ENCODE measurements at places on chromosomes 2 and 18.

DNA sequence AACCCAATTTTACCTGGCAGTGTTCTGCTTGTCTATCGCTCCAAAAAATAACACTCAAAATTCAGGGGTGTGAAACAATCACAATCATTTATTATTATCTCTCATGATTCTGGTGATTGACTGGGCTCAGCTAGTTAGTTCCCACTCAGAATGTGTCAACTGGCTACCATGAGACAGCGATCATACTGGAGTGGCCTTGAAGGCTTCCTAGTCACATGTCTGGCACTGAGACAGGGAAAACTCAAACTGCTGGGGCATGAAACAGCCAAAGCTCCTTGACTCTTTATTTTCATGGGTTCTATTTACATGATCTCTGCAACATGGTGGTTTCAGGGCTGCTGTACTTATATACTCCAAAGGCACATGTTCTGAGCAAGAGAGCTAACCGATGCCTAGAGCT is 6.2 kb upstream of the ANXA4 start:
- no peak for DNase-seq
- H3K27ac ChIP-seq = no peak overlapping the region
- no peak overlapping the region for H3K4me3 ChIP-seq

GRCh38 chr18:38402509-38402908 is 836.9 kb upstream of the CELF4 start:
- H3K4me1 ChIP-seq = no peaks in the 10 kb centered on the region
- DNase-seq = no peak
- no peak overlapping the region for H3K27ac ChIP-seq
- H3K4me3 ChIP-seq = no peak overlapping the region
- H3K27me3 ChIP-seq = no peaks in the 10 kb centered on the region

DNA sequence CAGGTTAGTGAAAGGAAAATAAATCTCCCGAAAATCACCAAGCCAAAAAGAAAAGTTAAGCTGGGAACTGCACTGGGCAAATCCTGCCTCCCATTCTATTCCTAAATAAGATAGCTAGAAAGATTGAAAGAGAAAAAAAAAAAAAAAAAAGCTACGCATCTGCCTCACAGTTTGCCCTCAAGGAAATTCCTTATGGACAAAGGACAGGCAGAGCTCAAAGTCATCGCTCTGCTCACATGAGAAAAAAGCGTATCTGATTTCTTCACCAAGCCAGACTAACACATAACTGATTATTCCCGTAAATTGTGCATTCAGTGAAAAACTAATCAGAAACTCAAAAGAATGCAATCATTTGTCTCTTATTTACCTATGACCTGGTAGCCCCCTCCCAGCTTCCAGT is 50.0 kb downstream of the PUM2 start:
- no peaks in the 10 kb centered on the region for H3K27me3 ChIP-seq
- no peak for DNase-seq
- H3K4me3 ChIP-seq = no peak overlapping the region
- H3K27ac ChIP-seq = no peak overlapping the region

DNA sequence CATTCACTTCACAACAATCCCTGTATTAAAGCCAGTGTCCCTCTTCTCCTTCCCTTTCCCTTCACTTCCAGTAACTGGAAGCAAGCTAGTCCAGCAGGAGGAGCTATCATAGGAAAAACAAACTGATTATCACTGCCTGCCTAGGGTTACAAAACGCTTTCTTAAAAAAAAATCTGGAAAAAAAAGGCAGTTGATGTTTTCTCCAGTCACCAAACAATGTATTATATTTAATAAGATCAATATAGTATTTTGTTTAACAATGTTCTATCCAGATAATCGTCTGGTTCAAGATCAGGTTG is 78.8 kb upstream of the ITGB6 start:
- H3K4me1 ChIP-seq = no peaks in the 10 kb centered on the region
- H3K36me3 ChIP-seq = peaks cover 64% of the 10 kb centered on the region
- H3K4me3 ChIP-seq = no peak overlapping the region
- DNase-seq = no peak

DNA sequence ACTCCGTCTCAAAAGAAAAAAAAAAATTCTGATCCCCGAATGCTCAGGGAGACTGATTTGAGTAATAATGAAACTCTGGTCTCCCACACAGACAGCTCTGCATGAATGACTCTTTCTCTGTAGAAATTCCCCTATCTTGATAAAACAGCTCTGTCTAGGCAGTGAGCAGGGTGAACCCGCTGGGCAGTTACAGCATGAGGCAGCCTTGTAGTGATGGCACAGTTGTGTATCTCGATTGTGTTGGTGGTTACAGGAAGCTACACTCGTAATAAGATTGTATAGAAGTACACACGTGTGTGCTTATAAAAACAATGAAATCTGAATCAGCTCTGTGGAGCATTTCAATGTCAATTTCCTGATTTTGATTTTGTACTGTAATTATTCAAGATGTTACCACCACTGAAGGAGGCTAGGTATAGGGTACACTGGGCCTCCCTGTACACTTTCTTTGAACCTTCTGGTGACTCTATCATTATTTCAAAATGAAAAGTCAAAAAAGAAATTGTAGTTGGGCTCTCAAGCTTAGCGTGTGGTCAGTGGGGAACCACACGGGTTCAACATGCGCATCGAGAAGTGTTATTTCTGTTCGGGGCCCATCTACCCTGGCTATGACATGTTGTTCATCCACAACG is 34.9 kb upstream of the ATP8B1 start:
- no peak overlapping the region for H3K4me3 ChIP-seq

DNA sequence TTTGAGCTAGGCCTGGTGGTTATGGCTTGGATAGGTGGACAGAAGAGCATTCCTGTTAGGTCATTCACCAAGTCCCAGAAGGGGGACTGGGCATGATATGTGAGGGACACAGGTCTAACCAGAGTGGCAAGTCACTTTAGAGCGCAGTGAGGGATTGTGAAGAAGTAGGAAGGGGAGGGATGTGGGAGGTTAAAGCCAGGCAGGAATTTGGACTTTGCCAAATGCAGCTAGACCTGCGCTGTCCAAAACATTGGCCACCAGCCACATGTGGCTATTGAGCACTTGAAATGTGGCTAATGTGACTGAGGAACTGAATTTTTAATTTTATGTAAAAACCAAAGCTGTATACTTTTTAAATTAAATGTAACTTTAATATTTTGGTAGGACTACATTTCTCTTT is 23.7 kb downstream of the GCKR start:
- H3K4me1 ChIP-seq = no peaks in the 10 kb centered on the region
- no peaks in the 10 kb centered on the region for H3K36me3 ChIP-seq
- no peak for DNase-seq
- no peak overlapping the region for H3K4me3 ChIP-seq
- no peak overlapping the region for H3K27ac ChIP-seq

DNA sequence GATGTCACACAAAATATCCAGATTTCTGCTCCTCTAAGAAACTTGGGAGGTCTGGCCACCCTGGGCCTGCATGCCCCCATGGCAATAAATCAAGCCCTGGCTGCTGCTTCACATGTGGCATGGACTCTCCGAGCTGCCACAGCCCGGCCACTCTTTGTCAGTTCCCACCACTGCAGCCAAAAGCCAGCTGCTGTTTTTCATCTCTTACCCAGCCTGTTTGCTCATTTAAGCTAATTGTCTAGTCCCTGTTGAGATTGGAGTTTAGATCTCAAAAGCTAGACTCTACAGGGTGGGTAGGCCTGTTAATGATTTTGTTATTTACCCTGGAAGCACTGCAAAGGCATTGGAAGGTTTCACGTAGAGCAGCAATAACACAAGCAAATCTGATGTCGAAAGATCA is 20.9 kb upstream of the ANXA4 start:
- H3K4me3 ChIP-seq = no peak overlapping the region
- H3K27ac ChIP-seq = no peak overlapping the region
- H3K4me1 ChIP-seq = no peaks in the 10 kb centered on the region

DNA sequence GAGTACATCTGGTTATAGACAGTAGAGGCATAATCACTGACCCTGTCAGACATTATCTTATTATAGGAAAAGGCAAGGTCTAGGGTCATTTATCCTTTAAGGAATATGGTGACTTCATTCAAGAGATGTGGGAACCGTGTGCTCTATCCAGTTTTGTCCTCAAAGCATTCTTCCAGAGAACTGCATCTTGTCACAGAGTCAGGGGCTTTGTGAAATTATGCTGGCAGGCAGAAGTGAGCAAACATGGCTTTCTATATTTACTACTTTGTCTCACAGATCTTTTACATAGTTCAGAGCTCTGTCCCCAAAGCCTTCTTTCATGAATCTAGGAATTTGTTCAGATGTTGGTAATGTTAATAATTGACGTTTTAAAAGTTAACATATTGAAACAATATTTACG is 177.4 kb downstream of the ASXL3 start:
- no peak overlapping the region for H3K27ac ChIP-seq
- DNase-seq = no peak
- no peaks in the 10 kb centered on the region for H3K4me1 ChIP-seq
- no peaks in the 10 kb centered on the region for H3K27me3 ChIP-seq
- no peak overlapping the region for H3K4me3 ChIP-seq

- no peak overlapping the region for H3K27ac ChIP-seq
- H3K36me3 ChIP-seq = no peaks in the 10 kb centered on the region
- H3K4me3 ChIP-seq = no peak overlapping the region
- H3K27me3 ChIP-seq = no peaks in the 10 kb centered on the region
- DNase-seq = no peak
These were observed 33.5 kb downstream of the MRPS9 start for GRCh38 chr2:105071379-105071778.

- no peak overlapping the region for H3K27ac ChIP-seq
- H3K4me3 ChIP-seq = no peak overlapping the region
- H3K36me3 ChIP-seq = no peaks in the 10 kb centered on the region
- peaks cover 21% of the 10 kb centered on the region for H3K27me3 ChIP-seq
- no peaks in the 10 kb centered on the region for H3K4me1 ChIP-seq
These were observed 58.2 kb downstream of the GNAL start for GRCh38 chr18:11747286-11747685.

DNA sequence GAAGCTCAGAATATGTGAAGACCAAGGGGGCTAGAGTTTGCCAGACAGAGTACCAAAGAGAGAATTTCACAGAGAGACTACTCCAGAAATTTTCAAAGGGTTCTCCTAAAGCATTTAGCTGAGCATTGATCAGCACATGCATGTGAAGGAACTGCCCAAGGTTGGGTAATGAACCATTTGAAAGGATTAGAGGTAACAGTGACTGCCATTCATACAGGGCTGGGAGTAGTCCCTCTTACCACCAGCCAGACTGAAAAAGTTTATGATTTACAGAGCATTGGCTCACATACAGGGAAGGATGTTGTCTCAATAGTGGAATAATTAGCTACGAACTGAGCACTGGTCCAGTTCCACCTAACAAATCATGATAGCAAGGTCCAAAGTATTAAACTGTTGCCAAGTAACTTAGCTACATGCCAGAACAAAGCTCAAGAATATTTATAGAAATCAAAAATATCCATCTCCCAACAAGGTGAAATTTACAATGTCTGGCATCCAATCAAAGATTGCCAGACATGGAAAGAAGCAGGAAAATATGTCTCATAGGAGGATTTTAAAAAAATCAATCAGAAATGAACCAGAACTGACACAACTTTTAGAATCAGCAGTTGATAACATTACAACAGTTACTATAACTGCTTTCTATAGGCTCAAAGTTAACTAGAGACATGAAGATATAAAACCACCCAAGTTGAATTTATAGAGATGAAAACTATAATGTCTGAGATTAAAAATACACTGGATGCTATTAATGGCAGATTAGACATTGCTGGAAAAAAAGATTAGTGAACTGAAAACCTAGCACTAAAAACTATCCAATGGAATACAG is 25.7 kb upstream of the RNF103 start:
- DNase-seq = no peak
- H3K36me3 ChIP-seq = no peaks in the 10 kb centered on the region
- no peaks in the 10 kb centered on the region for H3K27me3 ChIP-seq
- no peaks in the 10 kb centered on the region for H3K4me1 ChIP-seq
- H3K4me3 ChIP-seq = no peak overlapping the region

DNA sequence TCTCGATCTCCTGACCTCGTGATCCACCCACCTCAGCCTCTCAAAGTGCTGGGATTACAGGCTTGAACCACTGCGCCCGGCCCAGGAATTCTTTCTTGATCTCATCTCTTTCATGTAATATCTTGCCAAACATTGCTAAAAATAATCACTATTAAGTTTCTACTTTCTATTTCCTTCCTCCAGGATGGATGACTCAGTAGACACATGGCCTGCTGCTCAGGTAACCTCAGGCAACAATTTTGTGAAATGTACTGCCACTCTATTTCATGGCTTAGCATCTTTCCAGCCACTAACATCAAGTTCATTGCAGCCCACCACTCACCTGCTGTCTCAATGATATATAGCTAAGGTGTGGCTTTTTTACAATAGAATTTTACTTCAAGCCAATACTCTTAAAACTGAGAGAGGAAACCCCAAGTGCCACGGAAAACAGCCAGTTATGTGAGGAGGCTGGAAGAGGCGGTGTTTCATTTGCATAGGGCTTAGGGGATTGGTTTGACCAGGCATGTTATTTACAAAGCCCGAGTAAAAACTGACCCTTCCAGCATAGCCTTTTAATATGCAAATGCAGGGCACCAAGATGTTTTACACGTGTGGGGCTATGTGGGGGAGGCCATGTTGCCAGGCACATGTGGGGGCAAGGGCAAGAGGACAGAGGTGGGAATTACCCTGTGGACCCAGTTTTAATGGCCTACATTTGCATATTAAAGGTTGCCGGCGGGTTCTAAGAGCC is 11.3 kb upstream of the SUMO1 start:
- peak; percentile 84 for DNase-seq
- no peaks in the 10 kb centered on the region for H3K27me3 ChIP-seq
- peak overlapping the region; percentile 11 for H3K4me3 ChIP-seq
- peak overlapping the region; percentile 81 for H3K27ac ChIP-seq
- peaks cover 7% of the 10 kb centered on the region for H3K4me1 ChIP-seq

- H3K27ac ChIP-seq = no peak overlapping the region
- H3K4me1 ChIP-seq = no peaks in the 10 kb centered on the region
- DNase-seq = no peak
These were observed 276.2 kb upstream of the TANK start for GRCh38 chr2:160884056-160884455.

DNA sequence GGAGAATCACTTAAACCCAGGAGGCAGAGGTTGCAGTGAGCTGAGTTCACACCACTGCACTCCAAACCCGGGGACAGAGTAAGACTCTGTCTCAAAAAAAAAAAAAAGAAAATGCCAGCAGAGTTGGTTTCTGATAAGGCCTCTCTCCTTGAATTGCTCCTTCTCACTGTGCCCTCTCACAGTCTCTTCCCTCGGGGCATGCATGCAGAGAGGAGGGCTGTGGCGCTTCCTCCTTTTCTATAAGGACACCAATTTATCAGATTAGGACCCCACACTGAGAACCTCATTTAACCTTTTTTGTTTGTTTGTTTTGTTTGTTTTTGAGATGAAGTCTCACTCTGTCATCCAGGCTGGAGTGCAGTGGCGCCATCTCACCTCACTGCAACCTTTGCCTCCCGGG is 110.5 kb downstream of the ZFP36L2 start:
- DNase-seq = no peak
- H3K4me1 ChIP-seq = no peaks in the 10 kb centered on the region
- H3K4me3 ChIP-seq = no peak overlapping the region
- no peaks in the 10 kb centered on the region for H3K36me3 ChIP-seq
- no peaks in the 10 kb centered on the region for H3K27me3 ChIP-seq

DNA sequence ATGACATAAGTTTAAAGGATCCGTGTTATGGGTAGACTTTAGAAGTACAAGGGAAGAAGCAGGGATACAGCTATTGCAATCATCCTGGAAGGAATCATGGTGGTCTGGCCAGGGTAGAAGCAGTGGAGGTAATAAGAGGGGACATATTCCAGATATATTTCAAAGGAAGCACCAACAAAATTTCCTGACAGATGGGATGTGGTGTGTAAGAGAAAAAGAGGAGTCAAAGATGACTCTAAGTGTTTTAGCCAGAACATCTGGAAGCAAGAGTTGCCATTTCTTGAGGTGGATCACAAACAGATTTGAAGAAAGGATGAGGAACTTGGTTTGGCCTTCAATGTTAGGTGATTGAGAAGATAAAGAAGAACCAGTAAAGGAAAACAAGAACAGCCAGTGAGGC is 133.1 kb upstream of the CTAGE1 start:
- no peaks in the 10 kb centered on the region for H3K36me3 ChIP-seq
- no peak overlapping the region for H3K27ac ChIP-seq
- DNase-seq = no peak
